NCI-H1417 treated with DMSO at 0.1 percent for 48 hours (cell line): ENCODE measurements at places on chromosomes 13 and 19.

- DNase-seq, result no peak
Observed at GRCh38 chr13:26058704-26059103, 6.9 kb upstream of the SHISA2 start.

DNA sequence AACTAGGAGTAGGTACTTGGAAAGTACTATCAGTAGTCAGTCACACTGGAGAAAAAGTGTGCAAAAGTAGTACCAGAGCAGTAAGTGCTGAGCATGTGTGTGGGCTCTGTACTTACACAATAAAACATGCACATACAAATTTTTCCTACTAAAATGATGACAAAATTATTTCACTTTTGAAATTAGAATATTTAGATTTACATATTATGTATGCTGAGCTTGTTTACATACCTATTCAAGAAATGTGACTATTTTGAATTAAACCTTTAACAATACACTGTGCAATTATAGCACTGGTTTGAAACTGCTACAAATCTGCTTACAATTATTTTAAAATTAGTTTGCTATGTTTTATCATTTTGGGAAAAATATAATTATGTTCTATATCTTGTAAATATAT lies 2781.6 kb upstream of the PCDH20 start:
- DNase-seq, result no peak

GRCh38 chr13:46675016-46675415 lies 121.9 kb downstream of the ESD start:
- peak; percentile 52 for DNase-seq

GRCh38 chr13:21176982-21177284 lies 475 bp downstream of the MRPL57 start:
- DNase-seq, result no peak

GRCh38 chr13:53010374-53011105 lies 18.1 kb upstream of the OLFM4 start:
- DNase-seq, result no peak

- no peak for DNase-seq
Observed at GRCh38 chr19:52722062-52723003, 12.5 kb downstream of the ZNF611 start.

DNA sequence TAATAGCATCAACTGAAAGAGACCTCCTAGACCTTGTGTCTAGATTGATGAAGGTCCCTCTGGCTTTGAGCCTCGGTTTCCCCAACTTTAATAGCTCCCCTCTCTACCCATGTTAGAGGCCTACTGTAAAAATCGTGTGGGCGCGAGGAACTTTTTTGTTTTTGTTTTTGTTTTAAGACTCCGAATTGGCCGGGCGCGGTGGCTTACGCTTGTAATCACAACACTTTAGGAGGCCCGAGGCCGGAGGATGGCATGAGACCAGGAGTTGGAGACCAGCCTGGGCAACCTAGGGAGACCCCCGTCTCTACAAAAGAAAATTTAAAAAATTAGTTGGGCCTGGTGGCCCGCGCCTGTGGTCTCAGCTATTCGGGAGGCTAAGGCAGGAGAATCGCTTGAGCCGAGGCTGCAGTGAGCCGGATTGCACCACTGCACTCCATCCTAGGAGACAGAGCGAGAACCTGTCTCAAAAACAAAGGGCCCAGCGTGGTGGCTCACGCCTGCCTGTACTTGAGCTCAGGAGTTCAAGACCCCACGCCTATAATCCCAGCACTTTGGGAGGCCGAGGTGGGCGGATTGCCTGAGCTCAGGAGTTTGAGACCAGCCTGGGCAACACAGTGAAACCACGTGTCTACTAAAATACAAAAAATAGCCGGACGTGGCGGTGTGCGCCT lies 858 bp upstream of the PPP6R1 start:
- no peak for DNase-seq

DNA sequence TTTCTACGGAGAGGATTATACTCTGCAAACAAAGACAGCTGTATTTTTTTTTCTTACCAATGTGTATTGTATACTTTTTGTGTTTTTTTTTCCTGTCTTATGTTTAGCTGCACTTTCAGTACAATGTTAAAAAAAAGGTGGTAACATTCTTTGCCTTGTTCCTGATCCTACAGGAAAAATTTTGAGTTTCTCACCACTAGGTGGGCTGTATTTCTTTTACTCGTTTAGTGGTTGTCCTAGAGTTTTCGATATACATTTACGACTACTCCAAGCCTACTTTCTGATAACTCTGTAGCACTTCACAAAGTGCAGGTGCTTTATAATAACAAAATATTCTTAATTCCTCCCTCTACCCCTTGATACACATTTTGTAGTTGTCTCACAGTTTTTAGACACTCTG lies 652.2 kb downstream of the UQCRFS1 start:
- DNase-seq, result no peak
